ENCODE measurements at places on chromosomes 4 and X.

GRCh38 chrX:135009057-135009610 is 13.2 kb downstream of the RTL8B start:
- DNase-seq, result no peak

DNA sequence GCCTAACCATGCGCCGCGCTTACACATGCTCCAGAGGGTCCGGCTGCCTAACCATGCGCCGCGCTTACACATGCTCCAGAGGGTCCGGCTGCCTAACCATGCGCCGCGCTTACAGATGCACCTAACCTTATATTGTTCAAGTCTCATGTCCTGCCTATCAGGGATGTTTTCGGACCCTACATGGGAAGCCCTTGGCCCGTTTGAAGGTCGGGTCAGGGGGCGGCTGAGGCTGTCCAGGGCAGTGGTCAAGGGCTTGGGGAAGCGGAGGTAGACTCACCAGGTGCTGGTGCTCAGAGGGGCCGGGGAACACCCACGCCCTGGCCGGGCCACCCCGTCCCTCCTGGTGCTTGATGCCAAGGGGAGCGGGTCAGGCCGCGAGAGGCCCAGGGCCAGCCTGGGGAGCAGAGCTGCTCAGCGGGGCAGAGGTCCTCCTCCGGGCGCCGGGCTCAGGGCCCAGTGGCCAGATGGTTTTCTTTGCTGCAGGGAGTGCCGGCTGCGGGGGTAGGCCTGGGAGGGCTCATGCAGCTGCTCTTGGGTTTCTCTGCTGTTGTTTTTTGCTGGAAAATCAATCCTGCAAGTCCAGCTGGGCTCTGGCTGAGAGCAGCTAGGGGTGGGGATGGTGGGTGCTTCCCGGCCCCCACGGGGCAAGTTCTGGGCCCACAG is 35.4 kb upstream of the SPON2 start:
- no peak for DNase-seq

DNA sequence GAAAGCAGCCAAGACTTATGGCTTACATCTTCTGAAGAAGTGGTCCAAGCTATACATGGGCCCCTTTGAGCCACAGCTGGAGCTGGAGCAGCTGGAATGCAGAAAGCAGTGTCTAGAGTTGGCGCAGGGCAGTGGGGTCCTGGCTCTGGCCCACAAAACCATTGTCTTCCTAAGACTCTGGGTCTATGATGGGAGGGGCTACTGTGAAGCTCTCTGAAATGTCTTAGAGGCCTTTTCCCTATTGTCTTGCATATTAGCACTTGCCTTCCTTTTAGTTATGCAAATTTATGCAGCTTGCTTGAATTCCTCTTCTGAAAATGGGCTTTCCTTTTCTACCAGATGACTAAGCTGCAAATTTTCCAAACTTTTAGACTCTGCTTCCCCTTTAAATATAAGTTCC is 15.3 kb downstream of the NPY1R start:
- DNase-seq, result no peak

DNA sequence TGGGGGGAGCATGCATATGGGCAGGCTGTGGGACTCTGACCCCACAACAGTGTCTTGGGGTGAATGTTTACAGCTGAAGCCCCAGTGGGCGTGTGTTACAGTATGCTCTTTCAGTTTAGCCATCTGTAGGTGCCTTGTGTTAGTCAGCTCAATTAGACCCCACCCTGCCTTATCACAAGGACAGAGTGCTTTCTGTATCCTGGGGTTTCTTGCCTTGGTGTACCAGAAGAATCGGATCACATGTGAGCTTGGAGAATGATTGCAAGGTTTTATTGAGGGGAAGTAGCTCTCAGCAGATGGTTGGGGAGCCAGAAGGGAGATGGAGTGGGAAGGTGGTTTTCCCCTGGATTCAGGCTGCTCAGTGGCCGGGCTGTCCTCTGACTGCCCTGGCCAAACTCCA is 27.3 kb downstream of the SH3BGRL start:
- DNase-seq, result no peak

- DNase-seq, result no peak
Observed at GRCh38 chr4:147987252-147987651, 255.4 kb downstream of the ARHGAP10 start.

- DNase-seq, result no peak
Observed at GRCh38 chrX:142084611-142085010, 120.5 kb downstream of the MAGEC2 start.

GRCh38 chr4:72275381-72275780 is 243.6 kb downstream of the NPFFR2 start:
- no peak for DNase-seq

DNA sequence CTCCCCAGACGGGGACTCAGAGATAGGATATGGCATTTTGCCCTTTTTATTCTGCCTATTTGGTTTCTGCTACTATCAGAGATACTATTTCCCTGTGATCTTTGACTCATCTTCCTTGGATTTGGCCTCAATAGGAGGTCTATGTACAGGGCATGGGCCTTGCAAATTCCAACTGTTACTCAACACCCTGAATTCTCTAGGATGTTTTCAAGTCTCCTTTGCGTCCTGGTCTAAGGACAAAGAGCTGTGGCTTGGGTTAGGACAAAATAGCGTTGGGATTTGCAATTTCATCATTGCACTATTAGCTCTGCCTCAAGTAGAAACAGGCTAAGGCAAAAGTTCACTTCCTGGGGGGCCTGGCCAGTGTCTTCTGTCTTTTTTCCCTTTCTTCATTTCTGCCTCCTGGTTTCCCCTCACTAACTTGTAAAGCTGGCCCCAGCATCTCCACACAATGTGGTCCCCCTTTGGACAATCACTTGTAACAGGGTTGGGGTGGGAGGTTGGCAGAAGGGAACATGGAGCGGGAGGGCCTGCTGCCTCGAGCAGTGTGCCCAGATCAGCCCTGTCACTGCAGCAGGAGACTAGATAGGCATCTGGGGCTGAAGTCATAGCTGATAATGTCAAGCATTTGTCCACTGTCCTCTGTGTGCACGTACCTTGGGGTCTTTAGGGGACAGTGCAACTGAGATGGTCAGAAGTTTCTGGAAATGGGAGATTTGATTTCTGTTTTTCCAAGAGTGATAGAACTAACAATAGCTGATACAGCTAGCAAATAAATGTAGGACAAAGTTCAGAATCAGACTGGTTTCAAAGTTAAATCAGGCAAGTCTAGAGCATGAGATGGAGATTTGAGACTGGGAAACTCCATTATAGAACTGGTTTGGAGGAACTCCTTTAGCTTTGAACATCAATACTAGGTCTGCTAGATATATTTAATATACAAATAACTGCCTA is 25.8 kb upstream of the STBD1 start:
- no peak for DNase-seq

DNA sequence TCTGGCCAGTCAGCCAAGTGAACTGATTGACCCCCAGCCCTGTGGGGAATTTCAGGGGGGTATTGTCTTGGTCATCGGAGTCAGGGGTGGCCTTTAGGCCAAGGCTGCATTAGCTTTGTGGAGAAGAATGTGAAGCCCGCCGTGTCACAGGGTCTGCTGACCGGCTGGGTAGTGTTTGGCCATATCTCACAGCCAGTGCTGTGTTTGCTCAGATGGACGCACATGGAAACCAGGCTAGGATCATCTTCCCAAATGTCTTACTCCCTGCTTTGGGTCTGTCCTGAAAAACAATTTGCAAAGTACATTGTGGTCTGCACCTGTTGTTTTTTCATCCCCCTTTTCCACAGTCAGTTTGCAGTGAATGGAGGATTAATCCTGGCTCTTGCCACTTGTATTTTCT is 13.0 kb downstream of the TMEM164 start:
- no peak for DNase-seq

- no peak for DNase-seq
Observed at GRCh38 chr4:139256349-139256748, 23.7 kb downstream of the MGARP start.
